Thymus (tissue), 14 donors: ENCODE measurements at places on chromosomes 4 and X. TPM values are rescaled to one million over a fixed set of nuclear protein-coding genes. Genes with fewer than 3 reads are reported as not detected.

Gene TMPRSS11F
- 0.09 TPM for total RNA-seq

Gene HMX1
- total RNA-seq: not detected

Gene GRID2
- 0.09 TPM for total RNA-seq

Gene SFRP2
- 1.7 TPM for total RNA-seq

Gene RNF128
- total RNA-seq: 0.90 TPM

Gene RNF150
- total RNA-seq: 2.9 TPM

DNA sequence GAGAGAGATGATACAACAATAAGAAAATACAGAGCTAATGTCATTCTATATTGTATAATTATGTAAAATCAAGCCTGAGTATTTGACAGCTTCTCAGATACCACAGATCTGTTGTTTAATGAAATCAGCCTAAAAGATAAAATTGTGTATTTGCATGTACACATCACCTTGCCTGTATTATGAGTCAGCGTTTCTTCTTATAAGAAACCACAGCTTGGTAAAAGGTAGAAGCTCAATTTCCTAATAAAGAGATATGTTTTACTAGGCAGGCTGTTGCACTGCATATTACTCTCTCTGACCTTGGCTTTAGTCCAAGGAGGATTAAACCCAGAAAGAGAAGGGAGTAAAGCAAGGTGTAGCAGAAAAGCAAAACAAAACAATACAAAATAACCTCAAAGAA, 121.3 kb downstream of the PPARGC1A start:
- no peak overlapping the region for H3K27ac ChIP-seq
- no peaks in the 10 kb centered on the region for H3K36me3 ChIP-seq
- no peaks in the 10 kb centered on the region for H3K4me1 ChIP-seq
- no peak overlapping the region for H3K4me3 ChIP-seq
- no peak for DNase-seq

DNA sequence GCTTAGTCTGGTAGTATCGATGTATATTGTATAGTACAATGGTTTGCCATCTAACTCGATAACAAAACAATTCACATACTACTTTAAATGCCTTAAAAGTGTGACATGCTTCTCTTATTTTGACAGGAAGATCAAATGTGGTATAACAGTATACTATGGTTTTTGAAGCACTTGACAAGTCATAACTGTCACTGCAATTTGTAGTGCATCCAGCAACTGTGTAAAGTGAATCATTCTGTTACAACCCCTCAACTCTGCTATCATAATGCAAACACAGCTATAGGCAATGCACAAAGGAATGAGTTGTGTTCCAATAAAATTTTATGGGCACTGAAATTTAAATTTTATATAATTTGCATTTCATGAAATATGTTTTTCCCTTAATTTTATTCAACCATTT, 14.0 kb downstream of the RAP1GDS1 start:
- H3K27ac ChIP-seq: no peak overlapping the region
- H3K4me3 ChIP-seq: no peak overlapping the region
- no peak for DNase-seq
- peaks cover 3% of the 10 kb centered on the region for H3K36me3 ChIP-seq
- H3K27me3 ChIP-seq: no peaks in the 10 kb centered on the region

GRCh38 chrX:7132335-7133049, 15.0 kb upstream of the STS start:
- H3K4me1 ChIP-seq: peaks cover 6% of the 10 kb centered on the region
- no peak for DNase-seq
- H3K4me3 ChIP-seq: no peak overlapping the region
- peaks cover 18% of the 10 kb centered on the region for H3K36me3 ChIP-seq

GRCh38 chr4:78613522-78614321, 62.2 kb downstream of the ANXA3 start:
- H3K4me1 ChIP-seq: peaks cover 41% of the 10 kb centered on the region
- H3K4me3 ChIP-seq: no peak overlapping the region
- no peak for DNase-seq
- H3K36me3 ChIP-seq: no peaks in the 10 kb centered on the region
- H3K27ac ChIP-seq: peak overlapping the region; percentile 31
- H3K27me3 ChIP-seq: no peaks in the 10 kb centered on the region

DNA sequence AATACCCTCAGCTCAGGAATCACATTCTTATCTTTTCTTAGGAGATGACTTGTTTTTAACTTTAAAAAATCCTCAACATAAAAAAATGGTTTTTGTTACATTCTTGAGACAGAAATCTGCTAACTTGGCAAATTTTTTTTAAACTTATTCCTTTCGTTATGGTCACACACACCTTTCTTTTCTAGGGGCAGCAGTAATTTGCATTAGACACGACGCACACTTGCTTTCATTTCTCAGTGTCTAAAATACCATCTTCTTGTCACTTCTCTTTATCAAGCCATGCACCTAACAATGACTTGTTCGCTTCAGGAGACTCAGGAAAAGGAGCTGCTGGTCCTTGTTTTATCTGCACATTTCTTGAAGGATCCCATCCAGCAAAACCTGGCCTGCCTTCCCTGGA, 112.6 kb upstream of the TBL1X start:
- no peak overlapping the region for H3K27ac ChIP-seq
- H3K4me3 ChIP-seq: no peak overlapping the region
- peaks cover 21% of the 10 kb centered on the region for H3K4me1 ChIP-seq
- no peak for DNase-seq
- H3K36me3 ChIP-seq: no peaks in the 10 kb centered on the region
- H3K27me3 ChIP-seq: no peaks in the 10 kb centered on the region

GRCh38 chr4:14636563-14636962, 365.7 kb upstream of the CPEB2 start:
- no peak for DNase-seq
- H3K4me1 ChIP-seq: no peaks in the 10 kb centered on the region
- no peak overlapping the region for H3K4me3 ChIP-seq
- H3K27ac ChIP-seq: no peak overlapping the region

DNA sequence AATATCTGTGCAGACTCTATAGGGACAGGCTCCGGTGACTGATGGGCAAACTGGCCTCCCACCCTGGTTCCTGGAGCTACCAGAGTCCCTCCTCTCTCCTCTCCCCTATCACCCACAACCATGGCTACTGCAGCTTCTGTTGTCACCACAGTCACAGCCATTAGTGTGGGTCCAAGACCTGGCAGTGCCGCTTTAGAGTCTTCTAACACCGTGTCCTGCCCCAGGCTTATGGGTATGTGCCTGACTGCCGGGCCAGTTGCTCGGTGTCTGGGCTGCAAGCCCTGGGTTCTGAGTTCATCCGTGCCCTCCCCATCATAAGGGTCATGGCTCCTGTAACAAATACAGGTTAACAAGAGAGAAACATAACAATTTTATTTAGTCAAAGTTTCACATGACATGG, 85.4 kb downstream of the FNIP2 start:
- no peaks in the 10 kb centered on the region for H3K4me1 ChIP-seq
- no peak for DNase-seq
- no peaks in the 10 kb centered on the region for H3K27me3 ChIP-seq
- no peak overlapping the region for H3K4me3 ChIP-seq
- peaks cover 2% of the 10 kb centered on the region for H3K36me3 ChIP-seq

DNA sequence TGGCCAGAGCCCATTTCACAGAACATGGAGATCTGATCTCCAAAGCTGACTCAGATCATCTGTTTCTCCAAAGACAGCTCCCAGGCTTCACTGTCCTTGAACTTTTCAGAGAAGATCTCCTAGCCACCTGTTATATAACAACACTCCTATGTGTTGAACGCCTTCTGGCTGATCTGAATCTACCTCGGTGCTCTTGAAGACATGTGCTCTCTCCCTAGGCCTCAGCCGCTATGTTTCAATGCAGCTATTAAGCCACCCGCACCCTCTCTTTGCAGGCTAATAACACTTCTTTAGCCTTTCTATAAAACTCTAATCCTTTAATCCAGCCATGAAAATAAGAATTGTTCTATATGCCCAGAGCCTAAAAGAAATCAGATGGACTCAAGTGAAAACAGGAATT, 34.9 kb downstream of the SEL1L3 start:
- H3K4me3 ChIP-seq: no peak overlapping the region
- no peaks in the 10 kb centered on the region for H3K27me3 ChIP-seq
- H3K4me1 ChIP-seq: no peaks in the 10 kb centered on the region
- no peak overlapping the region for H3K27ac ChIP-seq

- H3K4me1 ChIP-seq: no peaks in the 10 kb centered on the region
- H3K27me3 ChIP-seq: no peaks in the 10 kb centered on the region
- H3K4me3 ChIP-seq: no peak overlapping the region
- no peaks in the 10 kb centered on the region for H3K36me3 ChIP-seq
- DNase-seq: no peak
These were observed 198.1 kb upstream of the PUDP start for GRCh38 chrX:7346021-7346420.

DNA sequence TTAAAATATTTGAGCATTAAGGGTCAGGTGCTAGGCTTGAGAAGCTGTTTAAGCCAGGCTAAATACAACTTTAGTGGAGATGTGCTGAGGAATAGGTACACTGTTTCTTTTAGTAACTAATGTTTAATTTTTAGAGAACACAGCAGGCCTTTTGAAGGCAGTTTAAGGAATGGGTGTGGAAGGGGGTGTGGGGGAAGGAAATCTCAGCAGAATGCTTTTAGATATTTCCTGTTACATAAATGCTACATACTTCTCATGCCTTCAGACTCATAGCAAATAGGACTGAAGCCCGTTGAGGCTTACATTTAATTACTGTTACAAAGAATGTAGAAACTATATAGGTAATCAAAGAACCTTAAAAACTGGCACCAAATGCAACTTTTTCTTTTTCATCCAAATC, 66.3 kb downstream of the WWC2 start:
- no peak for DNase-seq
- H3K36me3 ChIP-seq: no peaks in the 10 kb centered on the region
- H3K27ac ChIP-seq: no peak overlapping the region
- no peaks in the 10 kb centered on the region for H3K4me1 ChIP-seq
- H3K27me3 ChIP-seq: no peaks in the 10 kb centered on the region

GRCh38 chrX:31931225-31931624, 859.4 kb upstream of the FTHL17 start:
- no peak for DNase-seq
- no peaks in the 10 kb centered on the region for H3K36me3 ChIP-seq
- H3K4me1 ChIP-seq: no peaks in the 10 kb centered on the region
- H3K4me3 ChIP-seq: no peak overlapping the region
- no peak overlapping the region for H3K27ac ChIP-seq
- no peaks in the 10 kb centered on the region for H3K27me3 ChIP-seq
